Activated T-helper 1 cell treated with anti-CD3 and anti-CD28 coated beads, Interleukin-2, amount 50 U/mL, for 16 hours (primary cell): ENCODE measurements at places on chromosomes 6 and 20.

DNA sequence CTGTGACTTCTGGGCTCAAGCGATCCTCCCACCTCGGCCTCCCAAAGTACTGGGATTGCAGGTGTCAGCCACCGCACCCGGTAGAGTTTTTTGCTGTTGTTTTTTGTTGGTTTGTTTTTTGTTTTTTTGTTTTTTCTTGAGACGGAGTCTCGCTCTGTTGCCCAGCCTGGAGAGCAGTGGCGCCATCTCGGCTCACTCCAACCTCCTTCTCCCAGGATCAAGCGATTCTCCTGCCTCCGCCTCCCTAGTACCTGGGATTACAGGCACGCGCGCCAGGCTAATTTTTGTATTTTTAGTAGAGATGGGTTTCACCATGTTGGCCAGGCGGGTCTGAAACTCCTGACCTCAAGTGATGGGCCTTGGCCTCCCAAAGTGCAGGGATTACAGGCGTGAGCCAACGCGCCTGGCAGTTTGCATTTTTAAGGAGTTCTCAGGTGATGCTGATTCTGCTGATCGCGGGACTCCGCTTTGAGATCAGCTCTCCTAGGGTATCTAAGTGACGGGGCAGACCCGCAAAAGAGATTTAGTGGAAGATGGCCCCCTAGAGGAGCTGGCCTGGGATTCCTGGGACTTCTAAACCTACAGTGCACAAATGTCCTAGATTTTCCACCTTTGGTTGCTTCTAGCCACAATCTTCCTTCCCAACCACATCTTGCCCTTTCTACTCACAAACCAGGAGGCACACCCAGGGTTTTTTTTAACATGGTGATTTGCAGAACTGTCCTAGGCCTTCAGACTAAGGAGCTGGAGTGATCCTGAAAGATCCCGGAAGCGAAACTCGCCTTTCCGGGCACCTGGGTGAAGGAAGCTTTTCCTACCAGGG is 45.2 kb downstream of the DPPA5 start:
- DNase-seq = no peak

- DNase-seq = no peak
These were observed 41.3 kb upstream of the TAGAP start for GRCh38 chr6:159086033-159086618.

DNA sequence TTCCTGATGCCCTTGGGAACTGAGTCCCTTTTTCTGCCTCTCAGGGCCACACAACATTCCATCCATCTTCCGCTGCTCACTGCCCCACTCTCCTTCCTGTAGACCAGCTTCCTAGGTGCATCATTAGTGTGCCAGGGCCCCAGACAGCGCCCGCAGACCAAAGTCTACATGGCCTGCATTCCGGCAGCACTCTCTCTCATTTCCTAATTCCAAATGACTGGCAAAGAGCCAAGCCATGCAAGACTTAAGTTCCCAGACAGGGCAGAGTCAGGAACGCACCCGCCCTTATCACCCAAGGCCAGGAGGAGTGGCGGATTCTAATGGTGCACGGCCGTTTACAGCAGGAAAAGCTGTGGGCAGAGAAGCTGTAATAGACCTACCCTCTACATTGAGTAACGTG is 159.8 kb upstream of the ARID1B start:
- DNase-seq = no peak

DNA sequence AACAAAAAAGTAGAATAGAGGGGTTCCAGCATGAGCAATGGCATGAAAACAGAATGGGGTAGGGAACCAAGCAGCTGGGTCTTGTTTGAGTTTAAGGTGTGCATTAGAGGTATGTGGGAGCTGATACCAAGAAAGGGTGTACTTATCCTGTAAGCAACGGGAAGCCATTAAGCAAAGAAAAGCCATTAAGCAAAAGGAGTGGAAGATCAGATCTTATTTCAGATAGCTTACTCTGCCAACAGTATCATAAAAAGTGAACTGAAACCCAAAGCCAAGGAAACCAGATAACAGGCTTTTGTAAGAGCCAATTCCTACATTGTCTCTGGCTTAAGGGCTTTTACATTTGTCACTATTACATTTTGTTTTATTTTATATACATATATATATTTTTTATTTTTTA is 21.3 kb upstream of the BEND6 start:
- DNase-seq = no peak

- no peak for DNase-seq
These were observed 93.4 kb upstream of the ARID1B start for GRCh38 chr6:156683821-156684220.

DNA sequence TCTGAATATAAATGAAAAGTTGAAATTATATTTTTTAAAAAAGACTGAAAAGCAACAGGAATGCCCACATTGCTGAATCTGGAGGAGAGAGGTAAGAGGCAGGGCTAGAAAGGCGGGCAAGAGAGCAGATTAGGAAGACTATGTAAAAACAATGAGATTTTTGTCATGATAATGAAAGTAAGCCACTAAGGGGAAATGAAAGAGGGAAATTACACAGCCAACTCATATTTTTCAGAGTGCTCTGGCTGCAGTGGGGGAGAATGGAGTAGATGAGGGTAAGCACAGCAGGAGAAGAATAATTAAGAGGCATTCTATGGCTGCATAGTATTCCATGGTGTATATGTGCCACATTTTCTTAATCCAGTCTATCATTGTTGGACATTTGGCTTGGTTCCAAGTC is 281.9 kb downstream of the PKHD1 start:
- no peak for DNase-seq

DNA sequence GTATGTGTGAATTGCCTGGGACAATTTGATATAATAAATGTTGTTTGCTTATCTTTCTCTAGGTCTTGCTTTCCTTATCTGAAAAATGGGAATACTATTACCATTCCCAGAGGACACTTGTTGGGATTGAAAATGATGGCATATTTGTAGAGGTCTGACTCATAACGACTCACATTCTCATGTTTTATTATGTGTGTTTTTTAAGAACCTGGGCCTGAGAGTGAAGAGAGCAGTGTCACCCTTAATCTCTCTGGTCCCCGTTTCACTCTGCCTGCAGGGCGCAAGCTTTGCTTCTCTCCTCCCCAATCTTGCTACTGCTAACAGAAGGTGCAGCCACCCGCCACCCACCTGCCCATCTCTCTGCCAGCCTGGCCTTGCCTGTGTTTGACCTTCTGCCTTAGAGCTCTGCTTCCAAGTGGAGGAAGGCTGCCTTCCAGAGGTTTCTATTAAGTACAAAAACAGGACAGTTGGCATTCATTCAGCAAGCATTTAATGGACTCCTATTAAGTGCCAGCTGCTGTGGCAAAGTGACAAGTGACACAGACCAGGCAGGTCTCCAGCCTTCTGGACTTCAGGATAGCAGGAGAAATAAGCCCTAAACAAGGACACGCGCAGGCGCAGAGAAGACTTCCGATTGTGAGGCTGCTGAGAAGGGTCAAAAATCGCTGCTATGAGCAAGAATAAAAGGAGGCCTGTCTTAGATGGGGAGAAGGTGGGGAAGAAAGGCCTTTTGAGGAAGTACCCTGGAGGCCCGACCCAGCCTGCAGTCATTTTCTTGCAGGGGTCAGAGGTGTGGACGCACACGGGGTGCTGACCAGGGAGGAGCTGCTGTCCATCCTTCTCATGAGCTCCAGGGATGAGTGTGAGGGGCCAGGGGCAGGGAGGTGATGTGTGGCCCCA is 112.5 kb downstream of the JPH2 start:
- DNase-seq = no peak

DNA sequence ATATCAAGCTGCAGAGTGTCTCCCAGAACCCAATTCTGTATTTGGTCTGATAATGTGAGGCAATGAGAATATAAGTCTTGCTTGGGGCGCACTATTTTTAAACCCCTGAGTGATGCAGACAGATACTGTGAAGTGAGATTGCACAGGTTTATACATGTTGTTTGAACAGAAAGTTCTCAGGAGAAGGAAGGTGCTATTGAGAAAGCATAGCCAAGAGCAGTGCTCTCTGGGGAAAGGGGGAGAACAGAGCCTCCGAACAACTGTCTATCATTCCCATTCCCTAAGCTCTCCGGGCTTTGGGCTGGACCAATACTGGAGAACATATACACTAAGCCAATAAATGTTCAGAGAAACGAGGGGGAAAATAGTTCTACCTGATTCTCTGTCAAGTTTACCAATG is 75.8 kb downstream of the PERP start:
- DNase-seq = no peak
